Posterior cingulate gyrus (tissue), 11 donors: ENCODE measurements at places on chromosomes 12 and 14.

DNA sequence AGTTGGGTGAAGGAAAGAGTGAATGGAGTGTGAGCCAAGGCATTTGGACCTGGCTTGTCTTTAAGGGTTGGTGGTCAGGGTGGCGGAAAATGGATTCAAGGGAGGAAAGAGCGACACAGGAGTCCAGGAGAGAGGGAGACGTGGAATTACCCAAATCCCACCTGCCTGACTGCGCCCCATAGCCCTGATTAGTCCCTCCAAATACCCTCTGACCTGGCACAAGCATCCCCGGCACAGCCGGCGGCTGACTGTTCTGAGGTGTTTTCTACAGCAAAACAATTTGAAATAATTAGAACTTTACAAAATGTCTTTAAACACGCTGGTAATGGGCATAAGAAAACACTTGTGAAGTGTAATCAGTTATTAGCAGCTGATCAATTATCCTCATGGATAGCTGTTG lies 175.8 kb downstream of the PHETA1 start:
- DNase-seq = peak; percentile 29

DNA sequence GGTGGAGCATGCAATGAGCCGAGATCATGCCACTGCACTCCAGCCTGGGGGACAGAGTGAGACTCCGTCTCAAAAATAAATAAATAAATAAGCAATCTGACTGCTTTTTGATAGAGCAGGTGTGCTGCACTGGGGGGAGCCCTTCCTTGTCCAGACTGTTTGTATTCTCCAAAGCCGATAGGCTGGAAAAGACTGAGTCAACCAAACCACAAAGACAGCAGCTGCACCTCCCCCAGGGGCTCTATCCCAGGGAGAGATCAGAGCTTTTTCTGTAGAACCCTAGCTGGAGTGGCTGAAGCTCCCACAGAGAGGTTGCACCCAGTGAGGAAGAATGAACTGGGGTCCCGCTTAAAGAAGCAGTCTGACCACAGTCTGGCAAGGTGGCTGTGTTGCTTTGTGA lies 45.8 kb upstream of the LALBA start:
- DNase-seq = no peak

- no peak for DNase-seq
Measured at GRCh38 chr14:37241198-37241597, 43.5 kb downstream of the MIPOL1 start.

- DNase-seq = no peak
Measured at GRCh38 chr14:47674543-47675465, 601 bp downstream of the MDGA2 start.

- no peak for DNase-seq
Measured at GRCh38 chr14:77848031-77848430, 48.1 kb downstream of the ADCK1 start.

DNA sequence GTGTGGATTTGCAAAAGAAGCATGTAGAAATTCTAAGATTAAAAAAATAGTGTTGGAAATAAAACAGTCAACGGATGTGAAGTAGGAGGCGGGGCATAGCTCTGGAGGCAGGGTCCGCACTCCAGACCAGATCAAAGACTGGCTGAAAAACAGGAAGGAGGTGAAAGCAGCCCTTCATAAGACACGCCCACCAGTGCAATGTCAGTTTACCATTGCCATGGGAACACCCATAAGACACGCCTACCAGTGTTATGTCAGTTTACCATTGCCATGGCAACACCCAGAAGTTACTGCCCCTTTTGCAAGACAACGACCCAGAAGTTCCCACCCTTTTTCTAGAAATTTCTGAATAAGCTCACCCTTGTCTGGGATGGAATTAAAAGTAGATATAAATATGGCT lies 87.1 kb downstream of the FZD10 start:
- no peak for DNase-seq

GRCh38 chr12:122371475-122372045 lies 50.9 kb downstream of the CLIP1 start:
- no peak for DNase-seq

DNA sequence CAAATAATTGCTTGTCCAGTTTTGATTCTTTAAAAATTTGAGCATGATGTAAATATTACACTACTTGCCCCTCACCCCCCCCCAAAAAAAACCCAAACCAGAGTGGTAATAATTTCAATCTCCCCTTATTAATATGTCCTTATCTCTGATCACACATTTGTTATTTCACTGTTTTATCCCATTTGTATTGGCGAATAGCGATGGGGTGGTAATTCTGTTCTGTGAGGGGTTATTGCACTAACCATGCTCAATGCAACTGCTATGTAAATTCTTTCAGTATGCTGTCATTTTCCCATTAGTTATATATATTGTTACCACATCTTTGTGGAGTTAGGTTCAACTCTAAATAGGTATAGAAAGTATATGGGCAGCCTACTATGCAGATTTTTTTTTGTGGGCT lies 1.1 kb downstream of the RIMKLB start:
- no peak for DNase-seq

- DNase-seq = no peak
Measured at GRCh38 chr12:104761091-104761490, 197.0 kb downstream of the SLC41A2 start.

- no peak for DNase-seq
Measured at GRCh38 chr12:62263966-62264365, 3.8 kb downstream of the USP15 start.

GRCh38 chr14:20059745-20060144 lies at the start of gene OR4L1:
Gene OR4L1, plus strand, starts transcription at chr14:20060045. Its CDS starts 0 bp downstream, at chr14:20060045.
- DNase-seq = no peak

DNA sequence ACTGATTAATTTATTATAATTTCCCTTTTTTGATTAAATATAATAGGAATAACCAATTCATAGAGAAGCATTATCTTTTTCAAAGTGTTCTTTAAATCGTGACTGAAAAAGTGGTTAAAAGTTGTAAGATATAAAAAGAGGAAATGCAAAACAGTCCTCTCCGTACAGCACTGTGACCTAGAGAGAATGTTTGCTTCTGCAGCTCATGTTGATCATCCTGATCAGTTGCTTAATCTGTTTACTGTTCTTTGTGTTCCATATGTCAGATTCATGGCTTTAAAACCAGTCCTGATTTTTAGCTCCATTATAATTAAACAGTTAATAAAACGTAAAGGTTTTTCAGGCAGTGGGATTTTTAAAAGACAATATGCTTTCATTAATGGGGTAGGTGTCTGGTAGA lies 4.7 kb downstream of the TTC8 start:
- no peak for DNase-seq

GRCh38 chr12:51076236-51076930 lies 7.0 kb downstream of the CSRNP2 start:
- no peak for DNase-seq

DNA sequence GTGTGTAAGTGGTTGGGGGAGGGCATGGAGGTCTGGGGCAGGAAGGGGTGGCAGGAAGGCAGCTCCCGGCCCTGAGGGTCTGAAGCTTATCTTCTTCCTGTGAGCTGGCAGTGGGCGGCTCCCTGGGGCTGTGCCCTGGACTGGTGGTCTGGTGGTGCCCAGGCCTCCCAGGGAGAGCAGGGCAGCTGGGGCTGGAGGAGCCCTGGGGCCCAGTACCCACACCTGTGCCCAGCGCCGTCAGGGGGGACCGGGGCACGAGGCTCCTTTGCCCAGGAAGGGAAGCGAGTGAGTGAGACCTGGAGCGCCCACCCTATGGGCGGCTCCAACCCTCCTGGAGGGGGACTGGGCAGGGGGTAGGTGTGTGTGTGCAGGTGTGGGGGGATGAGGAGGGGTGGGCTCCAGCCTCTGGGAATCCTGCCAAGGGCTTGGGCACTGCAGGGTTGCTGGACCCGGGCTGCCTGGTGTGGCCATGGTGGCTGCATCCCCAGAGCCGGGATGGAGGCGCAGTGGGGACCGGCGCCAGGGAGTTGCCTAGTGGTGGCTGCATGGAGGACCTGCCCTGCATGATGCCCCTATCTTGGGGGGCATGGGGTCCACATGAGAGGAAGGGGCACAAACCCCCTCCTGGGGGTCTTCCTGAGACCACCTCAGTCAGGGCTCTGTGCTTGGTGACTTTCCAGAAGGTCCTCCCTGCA lies 353.6 kb downstream of the TMEM121 start:
- peak; percentile 6 for DNase-seq

- no peak for DNase-seq
Measured at GRCh38 chr12:3097836-3098235, 20.7 kb downstream of the TSPAN9 start.

DNA sequence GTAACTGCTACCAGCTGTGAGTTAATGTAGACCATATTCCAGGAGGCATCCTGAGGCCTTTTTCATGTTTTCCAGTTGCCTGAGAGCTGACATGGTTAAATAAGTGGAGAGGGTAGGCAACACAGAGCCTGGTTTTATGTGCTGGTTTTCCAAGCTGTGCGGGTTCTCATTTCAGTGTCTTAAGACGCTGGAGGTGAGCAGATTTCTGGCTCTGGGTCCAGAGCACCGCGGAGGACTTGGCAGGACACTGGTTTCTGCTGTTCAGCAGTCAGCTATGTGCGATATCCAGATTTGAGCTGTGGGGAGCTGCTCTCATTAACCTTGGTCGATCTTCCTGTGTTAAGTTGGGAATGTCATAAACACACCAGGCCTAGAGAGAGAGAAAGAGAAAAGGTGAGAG lies 680.8 kb downstream of the BCL11B start:
- DNase-seq = no peak

DNA sequence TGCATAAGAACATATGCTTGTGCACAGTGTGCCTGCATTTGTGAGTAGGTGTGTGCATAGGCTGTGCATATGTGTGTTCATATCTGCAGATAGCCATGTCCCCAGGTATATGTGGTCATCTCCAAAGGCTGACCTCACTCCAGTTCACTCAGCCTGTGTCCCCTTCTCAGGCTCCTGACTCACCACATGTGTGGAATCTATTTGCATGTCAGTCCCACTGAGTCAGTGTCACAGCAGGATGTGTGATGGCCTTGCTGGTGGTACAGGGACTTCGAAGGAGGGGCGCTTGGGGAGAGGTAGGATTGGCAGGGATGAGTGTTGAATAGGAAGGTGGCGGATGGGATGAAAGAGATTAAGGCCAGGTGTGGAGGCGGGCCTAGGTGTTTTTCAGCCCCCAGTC lies 35.5 kb downstream of the KRT80 start:
- DNase-seq = no peak

DNA sequence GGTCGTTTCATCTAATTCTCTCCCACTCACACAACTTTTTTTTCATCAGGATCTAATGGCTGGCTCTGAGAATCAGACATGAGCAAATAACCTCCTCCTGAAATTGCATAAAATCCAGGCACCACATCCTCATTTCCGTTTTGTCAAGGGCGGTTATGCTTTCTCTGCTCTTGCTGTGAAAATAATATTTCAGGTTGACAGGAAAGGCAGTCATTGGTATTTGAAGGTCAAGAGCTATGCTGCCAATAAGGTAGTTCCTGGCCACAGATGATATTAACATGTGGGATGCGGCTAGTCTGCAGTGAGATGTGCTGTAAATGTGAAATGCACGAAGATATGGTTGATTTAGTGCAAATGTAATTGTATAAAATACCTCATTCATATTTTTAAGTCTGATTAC lies 870.2 kb upstream of the TMEM132C start:
- no peak for DNase-seq

DNA sequence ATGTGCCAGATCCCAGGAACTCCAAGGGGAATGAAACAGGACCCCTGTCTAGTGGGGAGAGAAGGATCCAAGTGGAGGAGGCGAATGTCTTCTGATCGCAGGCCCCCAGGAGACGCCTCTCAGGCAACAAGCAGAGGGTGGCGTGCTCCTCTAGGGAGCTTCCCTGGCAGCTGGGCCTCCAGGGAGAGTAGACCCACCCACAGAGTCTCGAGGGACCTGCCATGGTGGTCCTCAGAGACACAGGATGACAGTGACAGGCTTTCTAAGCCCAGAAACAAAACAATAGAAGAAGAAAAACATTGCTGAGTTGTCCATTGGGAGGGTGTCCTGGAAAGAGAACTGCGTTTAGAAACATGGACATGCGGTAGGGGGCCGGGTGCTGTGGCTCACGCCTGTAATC lies 140.6 kb upstream of the MAP1LC3B2 start:
- no peak for DNase-seq

DNA sequence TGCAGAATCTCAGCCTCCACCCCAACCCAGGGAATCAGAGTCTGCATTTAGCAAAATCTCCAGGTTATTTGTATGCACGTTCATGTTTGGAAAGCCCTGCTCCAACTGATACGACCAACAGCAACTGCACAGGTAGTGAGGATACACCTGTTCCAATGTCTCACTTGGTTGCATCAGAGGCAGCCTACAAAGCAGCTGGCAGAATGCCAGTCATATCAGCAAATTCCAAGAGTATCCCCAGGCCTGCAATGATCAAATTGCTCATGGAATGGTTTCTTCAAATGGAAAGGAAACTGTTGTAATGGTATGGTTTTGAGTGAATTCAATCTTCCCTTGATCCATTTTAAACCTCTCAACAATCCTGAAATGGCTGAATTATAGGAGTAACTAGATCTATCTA lies 75.4 kb downstream of the GRIP1 start:
- no peak for DNase-seq

- DNase-seq = no peak
Measured at GRCh38 chr14:49446801-49447200, 139.4 kb downstream of the RPS29 start.

GRCh38 chr14:99968191-99968920 lies 96.9 kb upstream of the EVL start:
- no peak for DNase-seq

GRCh38 chr12:99442758-99443157 lies 204.8 kb upstream of the GARIN6 start:
- no peak for DNase-seq

DNA sequence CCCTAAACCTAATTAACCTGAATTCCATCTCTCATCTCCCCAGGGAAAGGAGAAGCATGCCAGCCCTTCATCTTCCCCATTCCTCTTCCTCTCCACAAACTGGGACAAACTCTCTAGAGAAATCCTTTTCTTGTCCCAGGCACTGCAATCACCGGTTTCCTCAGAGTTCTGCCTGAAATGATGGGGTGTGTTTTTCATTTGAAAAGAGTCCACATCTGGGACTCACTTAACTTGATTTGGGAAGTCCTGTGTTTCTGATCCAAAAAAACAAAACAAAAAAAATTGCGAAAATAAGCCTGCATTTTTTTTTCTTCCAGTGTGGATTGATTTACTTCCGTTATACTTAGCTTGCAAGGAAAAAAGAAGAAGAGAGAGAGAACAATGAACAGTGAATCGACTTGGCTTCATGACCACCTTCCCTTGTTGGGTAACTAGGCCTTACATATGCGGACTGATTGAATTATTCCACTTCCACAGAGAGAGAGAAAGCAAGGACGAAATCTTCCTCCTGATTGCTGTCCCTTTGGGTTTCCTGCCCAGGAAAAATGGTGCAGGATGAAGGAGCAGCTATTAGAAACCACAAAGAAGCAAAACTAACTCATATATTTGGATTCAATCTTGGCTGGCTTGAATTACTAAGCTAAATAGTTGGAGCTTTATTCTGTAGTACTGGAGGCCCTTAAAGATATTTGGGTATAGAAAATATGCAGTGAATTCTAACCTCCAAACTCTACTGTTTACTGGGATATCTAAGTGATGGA lies 506.2 kb upstream of the TBX3 start:
- no peak for DNase-seq

DNA sequence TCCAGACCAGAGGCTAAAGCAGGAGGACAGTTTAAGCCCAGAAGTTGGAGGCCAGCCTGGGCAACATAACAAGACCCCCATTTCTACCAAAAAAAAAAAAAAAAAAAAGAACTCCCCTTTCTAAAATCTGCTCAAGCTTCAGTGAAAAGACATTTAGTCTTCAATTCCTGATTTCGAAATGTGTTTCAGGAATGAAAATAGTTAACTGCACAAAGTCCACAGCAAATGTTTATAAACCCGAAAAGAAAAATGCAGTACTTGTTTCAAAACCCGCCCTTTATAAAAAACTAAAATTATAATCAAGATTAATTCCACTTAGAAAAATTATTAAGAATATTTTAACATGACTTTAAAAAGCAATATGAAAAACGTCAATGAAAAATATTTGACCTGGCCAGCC lies 12.1 kb downstream of the ATXN2 start:
- no peak for DNase-seq

GRCh38 chr14:39219075-39219499 lies 14.6 kb upstream of the MIA2 start:
- no peak for DNase-seq
